ENCODE measurements at places on chromosomes 16 and 17.
A peak's percentile ranks its signal among the peaks of the same experiment; 100 is the strongest.

DNA sequence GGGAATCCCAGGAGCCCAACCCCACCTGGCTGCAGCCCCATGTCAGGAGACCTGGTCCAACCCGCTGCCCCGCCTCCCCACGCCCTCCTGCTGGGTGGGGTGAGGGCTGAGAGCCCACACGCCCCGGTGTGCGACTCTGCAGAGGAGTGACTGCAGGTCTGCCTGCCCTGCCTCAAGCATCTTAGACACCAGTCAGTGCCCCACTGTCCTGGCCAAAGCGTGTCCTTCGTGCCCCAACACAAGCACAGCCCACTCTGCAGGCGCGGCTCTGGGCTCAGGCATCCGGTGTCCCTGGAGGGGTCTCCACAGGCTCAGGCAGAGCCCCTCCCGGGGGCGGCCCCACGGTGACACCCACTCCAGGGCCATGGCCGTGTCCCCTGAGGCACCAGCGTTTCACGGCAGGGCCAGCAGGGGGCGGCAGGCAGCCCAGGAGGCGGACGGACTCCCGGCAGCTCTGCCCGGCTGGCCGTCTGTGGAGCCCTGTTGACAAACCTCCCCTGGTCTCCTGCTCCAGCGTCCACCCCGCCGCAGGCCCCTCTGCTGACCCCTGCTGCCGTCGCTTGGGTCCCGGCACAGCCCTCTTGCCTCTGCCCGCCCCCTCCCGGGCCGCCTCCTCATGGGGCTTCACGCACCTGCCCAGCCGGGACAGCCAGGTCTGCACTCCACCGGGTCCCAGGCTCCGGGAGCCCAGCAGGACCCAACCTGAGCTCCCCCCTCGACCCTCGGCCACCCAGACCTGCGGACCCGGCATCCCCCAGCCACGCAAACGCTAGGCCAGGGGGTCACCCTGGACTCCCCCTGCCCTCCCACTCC is 8.6 kb upstream of the UBE2I start:
- DNase-seq: no peak

DNA sequence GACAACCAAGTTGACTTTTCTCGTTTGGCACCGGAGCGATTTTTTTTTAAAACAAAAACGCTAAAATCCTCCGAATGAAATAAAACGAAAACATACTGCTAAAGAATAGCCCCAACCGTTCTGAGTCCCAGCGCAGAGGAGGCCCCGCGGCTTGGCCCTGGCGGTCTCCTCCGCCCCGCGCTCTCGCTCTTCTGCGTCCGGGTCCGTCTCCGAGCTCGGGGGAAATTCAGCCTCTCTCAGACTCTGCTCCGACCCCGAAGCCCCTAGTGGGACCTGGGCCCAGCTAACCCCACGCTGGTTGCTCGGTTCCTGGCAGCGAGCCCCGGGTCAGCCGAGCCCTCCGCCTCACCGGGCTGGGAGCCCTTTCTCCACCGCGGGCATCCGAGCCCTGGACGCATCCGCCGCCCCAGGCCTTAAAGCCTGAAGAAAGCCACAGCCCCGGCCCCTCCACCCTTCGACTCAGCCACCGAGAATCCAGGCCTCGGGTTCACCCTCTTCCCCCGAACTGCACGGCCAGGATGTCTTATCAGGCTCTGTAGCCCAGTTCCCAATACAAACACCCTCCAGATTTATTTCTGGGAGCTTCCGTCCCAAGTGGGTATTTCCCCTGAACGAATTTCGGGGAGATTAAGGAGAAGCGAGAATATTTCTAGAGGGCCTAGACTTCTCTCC is 1.2 kb downstream of the TBX2 start:
- no peak for DNase-seq

GRCh38 chr16:30478766-30479478 is 6.4 kb downstream of the ITGAL start:
- no peak for DNase-seq

- no peak for DNase-seq
Measured at GRCh38 chr17:57255182-57255775, 1.0 kb upstream of the MSI2 start.

DNA sequence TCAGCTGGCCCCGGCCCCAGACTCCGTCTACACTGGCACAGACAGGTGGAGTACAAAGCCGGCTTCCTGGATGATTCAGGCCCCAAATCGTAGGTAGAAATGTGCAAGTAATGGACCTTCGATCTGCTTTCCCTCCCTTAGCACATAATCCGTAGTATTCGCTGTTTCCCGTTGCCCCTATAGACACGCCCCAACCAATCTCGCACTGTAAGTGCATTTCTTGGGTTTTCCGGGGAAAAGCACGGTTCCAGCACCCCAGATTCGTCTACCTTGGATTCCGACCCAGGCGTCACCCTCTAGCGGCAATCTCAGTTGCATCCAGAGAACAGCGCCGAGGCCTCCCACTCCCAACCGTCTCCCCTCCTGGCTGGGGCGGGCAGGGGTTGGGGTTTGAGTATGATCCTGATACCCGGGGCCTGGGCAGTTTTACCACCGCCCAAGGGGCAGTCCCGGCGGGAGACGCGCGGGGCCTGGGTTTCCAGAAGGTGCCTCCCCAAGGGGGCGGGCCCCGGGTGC is 12.1 kb upstream of the FOXF1 start:
- DNase-seq: no peak

GRCh38 chr16:75957870-75958269 is 231.6 kb upstream of the CPHXL start:
- DNase-seq: no peak

GRCh38 chr16:50012182-50012581 is 12.8 kb upstream of the CNEP1R1 start:
- no peak for DNase-seq

DNA sequence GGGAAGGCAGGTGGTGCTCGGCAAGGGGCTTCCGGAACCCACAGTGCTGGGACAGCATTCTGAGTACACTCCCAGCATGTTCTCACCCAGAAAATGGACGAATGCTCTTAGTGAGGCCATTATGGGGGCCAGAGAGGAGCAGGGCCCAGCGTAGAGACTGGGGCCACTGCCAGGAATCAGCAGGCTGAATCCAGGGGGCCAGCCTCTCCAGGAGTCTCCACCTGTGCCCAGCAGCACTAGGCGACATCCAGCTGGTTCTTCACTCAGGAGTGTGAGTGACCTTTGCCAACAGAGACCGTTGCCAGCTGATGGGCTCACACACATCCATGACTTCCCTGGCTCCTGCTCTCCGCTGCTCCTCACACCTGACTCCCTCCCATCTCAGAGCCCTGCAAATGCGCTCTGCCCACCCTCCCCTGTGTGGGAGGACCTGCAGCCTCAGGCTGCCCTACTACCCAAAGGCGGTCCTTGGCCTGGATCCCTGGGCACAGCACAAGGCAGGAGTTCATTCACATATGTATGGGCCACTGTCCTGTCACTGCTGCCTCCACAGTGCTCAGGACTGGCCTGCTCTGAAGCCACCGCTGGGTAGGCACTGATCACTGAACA is 5.1 kb downstream of the RHBDF1 start:
- peak; percentile 30 for DNase-seq

GRCh38 chr16:84362471-84362941 is 5.8 kb upstream of the ATP2C2 start:
- DNase-seq: no peak

- no peak for DNase-seq
Measured at GRCh38 chr16:27657811-27658210, 107.9 kb downstream of the KATNIP start.

DNA sequence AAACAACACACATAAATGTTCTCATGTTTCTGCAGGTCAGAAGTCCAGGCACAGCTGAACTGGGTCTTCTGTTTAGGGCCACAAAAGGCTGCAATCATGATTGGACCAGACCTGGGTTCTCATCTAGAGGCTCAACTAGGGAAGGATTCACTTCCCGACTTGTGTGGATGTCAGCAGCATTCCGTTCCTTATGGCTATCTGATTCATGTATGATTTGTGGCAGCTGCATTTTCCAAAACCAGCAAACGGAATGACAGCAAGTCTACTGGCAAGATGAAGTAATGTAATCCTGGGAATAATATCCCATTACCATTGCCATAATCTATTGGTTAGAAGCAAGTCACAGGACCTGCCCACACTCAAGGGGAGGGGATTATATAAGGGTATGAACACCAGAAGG is 22.1 kb downstream of the CEP112 start:
- no peak for DNase-seq

DNA sequence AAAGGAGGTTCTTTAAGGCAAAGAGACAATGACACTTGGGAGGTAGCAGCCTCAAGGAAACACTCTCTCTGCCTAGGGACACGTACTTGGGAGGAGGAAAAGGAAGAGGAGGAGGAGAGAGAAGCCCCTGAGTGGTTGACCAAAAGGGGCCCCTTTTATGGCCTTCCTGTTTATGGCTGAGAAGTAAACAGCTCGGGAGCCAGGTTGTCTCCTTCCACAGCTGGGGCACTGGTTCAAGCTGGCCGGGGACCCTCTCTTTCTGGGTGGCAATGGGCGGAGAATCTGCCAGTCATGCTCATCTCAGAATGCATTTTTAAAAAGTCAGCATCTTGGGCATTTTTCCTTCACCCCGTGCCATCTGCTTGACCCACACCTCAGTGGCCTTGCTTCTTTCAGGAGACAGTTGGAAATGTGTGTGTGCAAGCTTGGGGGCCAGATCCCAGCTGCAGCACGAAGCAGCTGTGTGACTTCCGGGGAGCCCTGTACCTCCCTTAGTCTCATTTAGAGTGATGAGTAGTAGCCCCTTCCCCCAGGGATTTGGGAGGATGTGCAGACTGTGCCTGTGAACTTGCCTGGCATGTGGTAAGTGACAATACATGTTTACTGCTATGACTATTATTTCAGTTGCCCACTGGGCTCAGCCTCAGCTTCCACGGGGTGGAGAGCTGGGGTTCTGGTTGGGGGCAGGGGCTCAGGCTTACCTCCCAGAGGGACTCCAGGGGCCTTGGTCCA is 33.8 kb upstream of the SALL1 start:
- DNase-seq: no peak

DNA sequence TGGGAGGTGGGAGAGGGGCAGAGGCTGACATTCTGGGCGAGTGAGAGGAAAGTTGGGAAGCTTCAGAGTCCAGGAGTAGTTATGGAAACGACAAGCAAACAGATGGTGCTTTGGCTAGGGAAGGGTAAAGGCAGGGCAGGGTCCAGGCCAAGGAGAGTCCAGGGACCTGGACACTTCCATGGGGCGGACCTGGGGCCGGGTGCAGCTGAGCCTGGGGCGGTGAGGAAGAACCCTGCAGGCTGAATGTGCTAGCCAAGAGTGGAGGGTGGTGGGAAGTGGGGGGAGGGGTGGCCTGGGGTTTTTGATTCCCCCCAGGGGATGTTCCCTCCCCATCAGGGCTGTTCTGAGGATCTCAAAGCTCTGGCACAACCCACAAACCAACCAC is 2.6 kb downstream of the PPP1R9B start:
- DNase-seq: no peak

- no peak for DNase-seq
Measured at GRCh38 chr17:56034197-56034635, 119.1 kb upstream of the ANKFN1 start.

- no peak for DNase-seq
Measured at GRCh38 chr16:83996481-83997252, 28.6 kb downstream of the NECAB2 start.

DNA sequence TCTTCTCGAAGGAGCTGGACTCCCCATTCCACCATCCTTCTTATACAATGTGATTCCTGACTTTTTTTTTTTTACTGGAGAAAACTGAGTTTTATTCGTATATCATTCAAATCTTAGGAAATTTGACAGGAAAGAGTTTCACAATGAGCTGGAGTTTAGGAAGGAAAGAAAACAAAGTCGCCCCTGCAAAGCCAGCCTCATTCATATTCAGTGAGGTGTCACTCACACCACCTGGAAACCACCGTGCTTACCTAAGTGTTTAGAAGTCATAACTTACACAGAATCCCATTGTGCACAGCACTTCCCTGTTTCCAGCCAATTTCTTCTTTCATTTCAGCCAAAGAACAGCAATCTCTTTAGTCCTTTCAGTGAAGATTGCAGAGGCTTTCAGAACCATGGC is 90.3 kb upstream of the CHMP6 start:
- DNase-seq: no peak

DNA sequence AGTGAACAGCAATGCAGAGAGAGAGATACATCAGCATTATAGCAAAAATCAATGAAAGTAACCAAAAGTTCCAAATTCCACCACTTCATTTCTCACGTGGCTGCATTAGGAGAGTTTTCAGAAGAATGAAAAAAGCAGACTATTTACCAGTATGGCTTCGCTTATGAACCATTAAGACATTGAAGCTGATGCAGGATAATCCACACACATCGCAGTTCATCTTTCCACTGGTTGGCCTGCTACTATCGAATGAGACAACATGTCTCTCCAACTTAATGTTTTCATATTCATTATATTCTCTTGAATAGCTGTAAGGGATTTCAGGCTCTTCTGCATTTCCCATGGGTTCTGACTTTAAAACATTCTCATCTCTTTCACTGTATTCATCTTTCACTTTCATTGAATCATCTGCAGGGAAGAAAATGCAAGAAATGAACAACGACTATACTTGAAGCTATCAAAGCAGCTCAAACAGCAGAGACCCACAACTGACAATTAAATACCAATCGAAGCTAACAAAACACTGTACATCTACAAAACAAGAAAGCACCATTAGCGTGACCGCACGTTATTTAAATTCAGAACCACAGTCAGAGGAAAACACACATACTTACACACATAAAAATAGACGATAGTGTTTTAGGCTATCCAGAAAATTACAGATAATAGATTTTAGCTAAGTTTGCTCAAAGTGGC is 54.9 kb downstream of the GRB7 start:
- DNase-seq: no peak

GRCh38 chr16:3328643-3329042 is 23.3 kb downstream of the ZNF75A start:
- no peak for DNase-seq

GRCh38 chr17:76909971-76910760 is 42.0 kb downstream of the MGAT5B start:
- DNase-seq: no peak

GRCh38 chr17:44353672-44354331 is 8.7 kb downstream of the GRN start:
- no peak for DNase-seq

GRCh38 chr17:10779609-10780008 is 24.3 kb downstream of the TMEM238L start:
- no peak for DNase-seq

GRCh38 chr16:84156342-84156784 is 11.3 kb downstream of the DNAAF1 start:
- no peak for DNase-seq

- no peak for DNase-seq
Measured at GRCh38 chr17:7912927-7913524, 3.1 kb downstream of the RNF227 start.

GRCh38 chr17:36470499-36470898 is 16.0 kb upstream of the ZNHIT3 start:
- DNase-seq: no peak

GRCh38 chr17:66679631-66680517 is 155.0 kb upstream of the CACNG5 start:
- DNase-seq: no peak

DNA sequence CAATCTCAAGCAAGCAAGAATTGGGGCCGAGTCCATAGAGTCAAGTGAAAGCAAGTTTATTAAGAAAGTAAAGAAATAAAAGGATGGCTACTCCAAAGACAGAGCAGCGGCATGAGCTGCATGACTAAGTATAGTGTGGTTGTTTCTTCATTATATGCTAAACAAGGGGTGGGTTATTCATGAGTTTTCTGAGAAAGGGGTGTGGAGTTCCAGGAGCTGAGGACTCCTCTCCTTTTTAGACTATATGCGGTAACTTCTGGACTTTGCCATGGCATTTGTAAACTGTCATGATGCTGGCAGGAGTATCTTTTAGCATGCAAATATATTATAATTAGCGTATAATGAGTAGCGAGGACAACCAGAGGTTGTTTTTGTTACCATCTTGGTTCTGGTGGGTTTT is 819.9 kb downstream of the KCNJ2 start:
- no peak for DNase-seq
